ENCODE measurements at places on chromosomes 1 and 21.
A peak's percentile ranks its signal among the peaks of the same experiment; 100 is the strongest.

- no peak for DNase-seq
Measured at GRCh38 chr1:99532276-99532580, 113.7 kb upstream of the PALMD start.

DNA sequence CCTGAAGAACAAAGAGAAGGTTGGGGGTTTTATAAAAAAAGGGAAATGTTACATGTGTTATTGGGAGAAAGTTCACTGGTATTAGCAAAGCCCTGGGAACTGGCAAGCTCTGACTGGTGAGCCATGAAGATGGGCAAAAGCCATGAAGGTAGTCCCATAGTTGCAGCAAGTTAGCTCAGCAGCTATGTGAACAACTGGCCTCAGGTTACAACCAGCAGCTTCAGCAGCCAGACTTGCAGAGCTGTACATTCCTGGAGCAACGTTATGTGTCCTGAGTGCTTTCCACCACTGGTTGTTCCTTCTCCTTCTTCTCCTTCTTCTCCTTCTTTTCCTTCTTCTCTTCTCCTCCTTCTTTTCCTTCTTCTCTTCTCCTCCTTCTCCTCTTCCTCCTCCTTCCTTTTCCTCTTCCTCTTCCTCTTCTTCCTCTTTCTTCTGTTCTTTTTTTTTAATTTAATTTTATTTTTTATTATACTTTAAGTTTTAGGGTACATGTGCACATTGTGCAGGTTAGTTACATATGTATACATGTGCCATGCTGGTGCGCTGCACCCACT is 56.1 kb upstream of the TLR5 start:
- DNase-seq, result no peak

GRCh38 chr1:67573311-67573872 is 111.6 kb upstream of the GADD45A start:
- DNase-seq, result no peak

DNA sequence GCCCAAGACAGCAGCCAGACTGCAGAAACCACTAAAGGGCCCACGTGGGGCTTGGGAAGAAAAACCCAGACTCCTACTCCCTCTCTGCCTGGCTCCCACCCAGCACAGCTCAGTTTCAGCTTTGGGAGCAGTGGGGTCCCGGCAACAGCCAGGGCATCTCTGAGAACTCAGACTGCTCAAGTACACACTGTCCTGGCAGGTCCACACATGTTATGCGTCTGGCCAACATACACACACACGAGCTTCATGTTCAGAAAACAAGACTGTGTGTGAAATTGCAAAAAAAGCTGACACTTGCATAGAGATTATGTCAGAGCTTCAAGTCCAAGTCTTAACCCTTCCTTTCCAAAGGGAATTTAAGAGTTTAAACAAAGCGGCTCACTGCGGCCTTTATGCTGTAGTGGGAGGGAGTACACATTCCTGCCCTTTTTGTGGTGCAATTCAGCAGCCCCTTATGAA is 136.6 kb upstream of the CD34 start:
- DNase-seq, result no peak

DNA sequence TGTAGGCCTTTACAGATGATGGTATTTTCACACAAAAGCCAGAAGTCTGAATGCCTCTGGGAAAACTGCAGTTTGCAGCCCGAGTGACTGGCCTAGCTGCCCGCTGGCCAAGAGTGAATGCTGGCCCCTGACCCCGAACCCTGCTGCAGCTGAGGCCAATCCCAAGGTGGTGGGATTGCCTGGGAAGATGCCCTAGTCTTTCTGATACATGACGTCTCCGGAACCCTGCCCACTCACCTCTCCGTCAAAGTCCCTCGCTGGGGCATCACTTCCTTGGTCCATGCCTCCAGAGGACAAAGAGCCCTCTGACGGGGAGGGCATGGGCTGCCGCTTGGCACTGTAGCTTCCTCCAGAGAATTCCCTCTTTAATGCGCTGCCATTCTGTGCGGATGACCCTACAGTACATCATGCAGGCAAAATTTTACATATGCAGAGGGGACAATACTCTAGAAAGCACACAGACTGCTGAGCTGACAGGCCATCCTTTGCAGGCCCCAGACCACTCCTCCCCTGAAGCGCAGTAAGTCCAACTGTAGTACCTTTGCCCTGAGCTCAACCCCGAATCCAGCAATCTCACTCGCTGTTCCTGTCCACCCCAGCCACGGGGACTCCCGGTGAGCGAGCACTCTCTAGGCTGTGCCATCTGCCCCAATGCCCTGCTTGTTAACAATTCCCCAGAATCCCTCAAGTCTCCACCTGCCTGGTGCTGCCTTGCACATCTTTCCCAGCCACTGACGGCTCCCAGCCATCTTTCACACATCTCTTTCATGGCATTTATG is 54.7 kb downstream of the COQ8A start:
- no peak for DNase-seq

DNA sequence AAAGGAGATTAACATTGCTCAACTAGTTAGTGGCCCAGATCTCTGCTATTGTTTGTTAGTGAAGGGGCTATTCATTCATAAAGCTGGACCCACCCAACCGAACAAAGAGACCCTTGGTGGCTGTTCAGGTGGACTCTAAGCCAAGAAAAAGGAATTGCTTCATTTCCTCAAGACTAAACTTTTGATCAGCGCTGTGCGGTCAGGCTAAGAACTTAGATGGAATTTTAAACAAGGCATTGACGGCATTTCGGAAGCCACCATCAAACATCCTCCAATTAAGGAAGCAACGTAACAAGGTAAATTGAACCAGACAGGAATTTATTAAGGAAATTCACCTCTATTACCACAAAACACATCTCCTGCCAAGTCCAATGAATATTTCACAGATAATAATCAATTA is 19.9 kb upstream of the SHCBP1L start:
- no peak for DNase-seq

- no peak for DNase-seq
Measured at GRCh38 chr1:202160377-202160940, at the start of gene PTPN7. PTPN7 (minus strand) TSS chr1:202160602; CDS start chr1:202159402, 1,200 bp downstream.

DNA sequence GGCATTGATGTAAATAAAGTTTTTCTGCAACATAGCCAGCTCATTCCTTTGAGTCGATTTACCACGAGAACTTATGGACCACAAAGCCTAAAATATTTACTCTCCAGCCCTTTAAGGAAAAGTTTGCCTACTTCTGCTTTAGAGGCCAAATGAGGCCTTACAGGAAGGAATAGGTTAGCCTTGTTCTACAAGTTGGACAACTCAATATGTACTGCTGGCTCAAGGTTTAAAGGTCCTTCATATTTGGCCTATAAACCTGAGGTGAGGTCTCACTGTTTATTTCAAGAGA is 144.5 kb upstream of the DNAH14 start:
- peak; percentile 77 for DNase-seq
